ENCODE measurements at places on chromosomes 2 and 18.

DNA sequence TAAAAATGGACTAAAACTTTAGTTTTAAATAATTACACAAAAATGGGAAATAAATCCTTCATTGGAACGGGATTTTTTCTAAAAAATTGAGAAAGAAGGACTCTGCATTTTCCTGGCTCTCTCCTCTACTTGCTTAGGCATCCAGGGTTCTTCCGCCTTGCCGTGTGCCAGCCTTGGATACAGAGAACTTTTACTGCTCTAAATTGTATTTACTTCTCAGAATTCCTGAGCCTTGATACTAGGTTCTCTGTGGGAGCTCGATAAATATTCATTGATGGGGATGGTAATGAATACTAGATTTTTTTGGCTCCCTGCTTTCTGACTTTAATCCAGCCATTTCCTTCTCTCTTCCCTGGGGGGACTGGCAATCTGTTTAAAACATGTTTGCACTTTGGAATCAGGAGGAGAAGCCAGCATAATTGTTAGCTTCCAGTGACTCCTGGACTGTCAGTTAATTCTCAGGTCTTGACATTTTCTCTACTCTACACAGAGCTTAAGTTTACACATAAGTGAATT is 746.1 kb upstream of the LRRTM1 start:
- DNase-seq = peak; percentile 27

GRCh38 chr2:172931918-172932520 is 143.6 kb upstream of the MAP3K20 start:
- peak; percentile 85 for DNase-seq

GRCh38 chr2:149132901-149133300 is 94.4 kb downstream of the LYPD6B start:
- DNase-seq = no peak

DNA sequence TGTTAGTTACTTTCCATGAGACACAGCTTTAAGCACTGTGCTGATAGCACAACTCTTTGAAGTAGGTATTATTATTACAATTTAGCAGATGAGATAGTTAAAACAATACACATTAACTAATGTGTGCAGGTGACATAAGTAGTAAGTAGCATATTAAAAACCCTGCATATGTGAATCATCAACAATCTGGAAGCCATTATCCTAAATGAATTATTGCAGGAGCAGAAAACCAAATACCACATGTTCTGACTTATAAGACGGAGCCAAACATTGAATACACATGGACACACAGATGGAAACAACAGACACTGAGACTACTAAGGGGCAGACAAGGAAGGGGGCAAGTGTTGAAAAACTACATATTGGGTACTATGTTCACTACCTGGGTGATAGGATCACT is 300.3 kb upstream of the GULP1 start:
- DNase-seq = no peak

GRCh38 chr2:44550561-44550960 is 188.8 kb downstream of the CAMKMT start:
- no peak for DNase-seq

DNA sequence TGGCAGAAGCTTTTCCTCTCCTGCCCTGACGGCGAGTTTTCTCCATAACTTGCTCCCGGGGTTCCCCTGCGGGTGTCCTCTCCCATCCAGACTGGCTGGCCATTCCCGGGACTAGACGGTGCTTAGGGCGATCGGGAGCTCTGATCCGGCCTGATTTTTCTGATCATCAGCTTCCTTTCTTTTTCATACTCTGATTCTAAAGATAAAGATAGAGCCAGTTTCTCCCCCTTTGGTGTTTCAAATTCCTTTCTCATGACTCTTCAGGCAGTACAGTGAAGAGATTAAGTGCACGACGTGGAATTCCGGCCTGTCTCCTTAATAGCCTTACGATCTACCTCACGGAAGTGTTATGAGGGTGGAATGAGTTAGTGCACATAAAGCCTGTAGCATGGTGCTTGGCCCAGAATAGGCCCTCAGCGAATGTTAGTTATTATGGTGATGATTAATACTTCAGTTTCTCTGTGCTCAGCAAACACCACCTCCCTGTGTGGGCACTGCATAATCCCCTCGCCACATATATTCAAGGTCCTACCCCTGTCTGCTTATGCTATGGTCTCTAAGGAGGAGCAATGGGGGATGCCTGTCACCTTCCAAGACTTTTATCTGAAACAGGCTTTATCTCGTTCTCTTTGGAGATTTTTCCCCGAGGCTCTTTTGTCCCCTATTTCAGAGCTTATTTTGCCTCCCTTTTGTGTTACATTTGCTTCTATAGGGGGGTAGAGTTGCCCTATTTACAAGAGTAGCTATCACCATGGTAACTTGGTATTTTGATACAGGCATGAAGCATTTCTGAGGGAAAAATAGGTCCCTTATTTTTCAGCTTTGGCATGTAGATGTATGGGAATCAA is 254.8 kb downstream of the CDH2 start:
- peak; percentile 9 for DNase-seq
